Hypothalamus (tissue), 51 donors: ENCODE measurements at places on chromosomes 1 and 21.

GRCh38 chr1:8340448-8340847, 22.5 kb downstream of the SLC45A1 start:
- no peak for DNase-seq

DNA sequence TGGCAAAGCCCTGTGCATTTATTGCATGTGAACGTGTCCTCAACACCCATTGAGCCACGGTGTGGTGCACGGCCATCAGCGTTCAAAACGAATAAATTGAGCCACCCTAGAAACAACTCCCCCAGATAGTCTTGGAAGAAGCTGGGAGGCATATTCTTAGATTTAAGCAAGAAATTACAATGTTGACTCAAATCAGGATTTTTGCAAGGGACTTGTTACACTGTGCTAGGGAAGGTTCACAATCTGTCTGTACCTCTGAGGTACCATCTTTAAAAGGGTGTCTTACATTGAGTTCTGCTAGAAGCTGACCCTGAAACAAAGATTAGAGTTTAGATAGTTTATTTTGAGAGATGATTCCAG, 16.2 kb downstream of the CD247 start:
- DNase-seq, result no peak

DNA sequence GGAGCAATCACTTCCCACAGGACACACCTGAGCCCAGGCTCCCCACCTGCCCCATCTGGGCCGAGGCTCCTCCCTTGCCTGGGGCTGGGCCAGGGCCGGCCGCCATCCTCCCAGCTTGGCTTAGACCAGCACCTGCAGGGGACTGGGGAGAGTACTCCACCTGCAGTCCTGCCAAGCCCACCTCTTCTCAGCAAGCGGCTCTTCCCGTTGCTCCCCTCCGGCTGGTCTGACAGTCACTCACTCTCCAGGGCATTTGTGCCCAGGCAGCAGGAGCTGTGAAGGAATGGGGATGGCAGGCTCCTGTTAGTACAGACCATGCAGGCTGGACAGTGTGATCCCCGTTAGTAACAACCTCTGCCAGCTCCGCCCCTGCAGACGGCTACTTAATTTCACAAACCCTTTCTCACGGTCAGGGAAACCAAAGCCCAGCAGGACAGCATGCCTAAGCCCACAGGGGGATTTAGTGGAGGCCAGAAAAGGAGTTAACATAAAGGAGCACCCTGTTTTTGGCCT, at the start of gene FYB2:
Gene FYB2, minus strand, starts transcription at position 18 of the 513 bp plus-strand sequence. CDS start 114 bp downstream, outside the sequence.
- DNase-seq, result no peak

- no peak for DNase-seq
Measured at GRCh38 chr1:242208021-242208420, 209.1 kb upstream of the MAP1LC3C start.

- no peak for DNase-seq
Measured at GRCh38 chr1:92441697-92442342, 44.9 kb downstream of the GFI1 start.

GRCh38 chr21:36422279-36423098, 37.3 kb downstream of the CHAF1B start:
- no peak for DNase-seq

GRCh38 chr1:212930986-212931678, 19.2 kb upstream of the VASH2 start:
- DNase-seq, result no peak

- no peak for DNase-seq
Measured at GRCh38 chr1:18636596-18637508, 6.2 kb downstream of the PAX7 start.

DNA sequence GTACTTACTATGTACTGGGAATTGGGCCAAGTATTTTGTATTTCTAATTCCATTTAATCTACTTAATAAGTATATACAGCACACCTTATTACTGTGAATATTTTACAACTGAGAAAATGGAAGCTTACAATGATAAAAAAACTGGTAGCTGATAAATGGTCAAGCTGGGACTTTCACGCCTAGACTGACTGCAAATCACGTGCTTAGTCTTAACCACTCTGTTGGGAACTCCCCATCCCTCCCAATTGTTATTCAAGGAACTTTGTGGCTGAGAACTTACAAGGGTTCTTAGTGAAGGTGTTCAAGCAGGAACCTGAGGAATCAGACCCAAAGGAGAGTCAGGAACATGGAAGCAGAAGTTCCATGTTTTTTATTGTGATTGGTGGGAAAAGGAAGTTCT, 26.9 kb downstream of the CD84 start:
- DNase-seq, result no peak

- no peak for DNase-seq
Measured at GRCh38 chr1:20847611-20848080, 60.5 kb upstream of the HP1BP3 start.

GRCh38 chr1:119766374-119766794, 2.3 kb downstream of the HMGCS2 start:
- DNase-seq, result peak; percentile 9

GRCh38 chr1:85208488-85208887, 7.7 kb upstream of the SYDE2 start:
- DNase-seq, result no peak
